ENCODE measurements at places on chromosomes 4 and X. TPM values are rescaled to one million over a fixed set of nuclear protein-coding genes. Genes with fewer than 3 reads are reported as not detected.

Gene UGT8
- total RNA-seq = 14.8 TPM

Gene NRK
- 0.16 TPM for total RNA-seq

DNA sequence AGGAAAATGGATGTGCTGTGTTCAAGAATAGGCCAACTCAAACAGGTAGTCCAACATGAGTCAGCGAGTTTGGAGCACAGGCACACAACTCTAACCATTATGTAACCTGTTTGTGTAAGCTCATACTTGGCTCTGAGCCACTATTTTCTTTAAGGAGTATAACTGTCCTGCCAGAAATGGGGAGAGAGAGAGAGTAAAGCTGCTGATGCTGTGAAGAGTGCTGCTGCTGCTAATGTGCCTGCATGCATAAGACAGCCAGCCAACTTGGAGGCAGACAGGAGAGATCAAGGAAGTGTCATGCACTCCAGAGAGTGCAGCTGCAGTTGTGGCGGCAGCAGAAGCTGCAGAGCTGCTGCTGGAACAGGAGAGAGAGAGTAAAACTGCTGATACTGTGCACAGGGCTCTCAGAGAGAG is 11.7 kb upstream of the STATH start:
- peak; percentile 33 for DNase-seq
- H3K36me3 ChIP-seq = no peaks in the 10 kb centered on the region
- peak overlapping the region; percentile 54 for H3K27ac ChIP-seq
- no peak overlapping the region for H3K4me3 ChIP-seq

Gene UGT2B15
- 0.32 TPM for total RNA-seq

DNA sequence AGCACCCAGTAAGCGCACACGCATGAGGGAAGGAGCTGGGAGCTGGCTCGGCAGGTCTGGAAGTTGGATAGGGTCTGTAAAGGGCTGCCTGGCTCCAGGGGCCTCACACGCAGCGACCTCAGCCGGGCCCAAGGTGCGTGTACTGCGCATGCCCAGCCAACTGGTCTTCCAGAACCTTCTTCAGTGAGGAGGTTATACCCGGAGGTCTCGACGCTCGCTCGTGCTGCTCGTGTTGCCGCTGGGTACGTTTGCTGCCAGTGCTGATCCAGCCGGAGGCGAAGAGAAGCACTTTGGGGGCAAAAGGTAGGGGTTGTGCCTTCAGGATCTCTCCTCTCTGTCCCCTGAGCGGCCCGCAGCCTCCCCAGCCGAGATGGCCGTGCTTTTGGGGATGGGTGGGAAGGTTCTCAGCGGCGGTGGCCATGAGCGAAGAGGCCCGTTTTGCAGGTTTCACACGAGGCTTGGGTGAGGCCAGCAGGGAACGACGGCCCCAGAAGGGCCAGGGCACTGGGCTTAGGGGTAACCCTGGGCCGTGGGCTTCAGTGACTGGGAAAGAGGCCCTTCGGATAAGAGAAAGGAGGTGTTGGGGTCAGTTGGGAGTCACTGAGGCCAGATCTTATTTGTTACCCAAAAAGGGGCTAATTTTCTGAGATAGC is 3.8 kb upstream of the CXCL9 start:
- H3K27ac ChIP-seq = no peak overlapping the region
- H3K4me3 ChIP-seq = no peak overlapping the region
- peaks cover 57% of the 10 kb centered on the region for H3K4me1 ChIP-seq
- DNase-seq = no peak
- H3K27me3 ChIP-seq = no peaks in the 10 kb centered on the region

- no peak overlapping the region for H3K4me3 ChIP-seq
- no peaks in the 10 kb centered on the region for H3K36me3 ChIP-seq
- DNase-seq = no peak
- no peak overlapping the region for H3K27ac ChIP-seq
These were observed 49.7 kb upstream of the GPRIN3 start for GRCh38 chr4:89357340-89357739.

Gene TMEM150C
- 5.0 TPM for total RNA-seq

GRCh38 chr4:164221631-164222030 is 532.3 kb upstream of the SMIM31 start:
- DNase-seq = no peak
- no peak overlapping the region for H3K4me3 ChIP-seq
- H3K36me3 ChIP-seq = no peaks in the 10 kb centered on the region
- no peaks in the 10 kb centered on the region for H3K27me3 ChIP-seq
- H3K4me1 ChIP-seq = no peaks in the 10 kb centered on the region

DNA sequence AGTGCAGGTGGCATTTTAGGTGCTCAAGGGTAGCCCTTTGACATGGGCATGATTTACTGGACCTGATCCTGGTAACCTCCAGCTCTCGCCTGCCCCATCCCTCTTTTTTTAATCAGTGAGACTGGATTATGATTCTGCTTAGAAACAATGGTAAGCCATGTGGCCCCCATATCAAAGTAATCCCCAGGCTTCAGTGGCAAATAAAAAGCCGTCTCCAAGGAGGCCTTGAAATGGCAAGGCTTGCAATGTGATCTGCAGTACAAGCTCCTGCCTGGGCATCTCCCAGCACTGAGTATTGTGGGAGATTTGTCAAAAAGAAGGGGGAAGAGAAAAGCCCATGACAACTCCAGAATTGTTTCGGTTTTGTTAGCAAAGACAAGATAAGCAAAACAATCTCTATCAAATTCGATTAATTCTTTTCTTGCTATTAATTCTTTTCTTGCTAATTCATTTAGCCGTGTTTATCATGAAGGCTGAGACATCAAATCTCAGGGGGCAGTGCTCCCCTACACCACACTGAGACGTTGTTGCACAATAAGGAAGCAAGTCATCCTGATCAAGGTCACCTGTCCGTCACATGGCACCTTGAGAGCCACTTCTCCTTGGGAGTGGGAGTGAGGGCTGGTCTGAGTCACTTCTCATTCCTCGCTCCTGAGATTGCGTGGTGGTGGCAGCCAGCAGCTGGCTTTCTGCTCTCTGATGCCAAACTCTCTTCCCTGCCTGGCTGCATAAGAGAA is 312.7 kb upstream of the GATB start:
- peak overlapping the region; percentile 27 for H3K27ac ChIP-seq
- no peaks in the 10 kb centered on the region for H3K36me3 ChIP-seq
- no peak overlapping the region for H3K4me3 ChIP-seq
- H3K27me3 ChIP-seq = no peaks in the 10 kb centered on the region
- DNase-seq = no peak
- peaks cover 4% of the 10 kb centered on the region for H3K4me1 ChIP-seq

Gene C4orf50
- not detected for total RNA-seq

DNA sequence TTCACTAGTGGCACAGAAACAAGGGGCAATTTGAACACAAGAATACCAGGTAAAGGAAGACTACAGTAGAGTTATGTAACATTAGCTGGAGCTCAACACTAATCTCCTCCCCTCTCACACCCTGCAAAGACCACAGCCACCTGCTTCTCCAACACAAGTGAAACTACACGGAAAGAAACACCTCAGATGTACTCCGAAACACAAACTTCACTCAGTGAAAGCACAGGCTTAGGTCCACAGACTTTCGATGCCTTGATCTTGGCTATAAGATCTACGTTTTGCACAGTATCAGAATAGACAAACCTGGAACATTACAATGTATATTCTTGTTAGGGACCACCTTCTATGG is 7.6 kb downstream of the ACSL1 start:
- no peak overlapping the region for H3K4me3 ChIP-seq
- no peak for DNase-seq
- peaks cover 57% of the 10 kb centered on the region for H3K4me1 ChIP-seq
- H3K36me3 ChIP-seq = no peaks in the 10 kb centered on the region
- no peaks in the 10 kb centered on the region for H3K27me3 ChIP-seq

Gene PROM1
- 196 TPM for total RNA-seq

Gene ARX
- 0.52 TPM for total RNA-seq

DNA sequence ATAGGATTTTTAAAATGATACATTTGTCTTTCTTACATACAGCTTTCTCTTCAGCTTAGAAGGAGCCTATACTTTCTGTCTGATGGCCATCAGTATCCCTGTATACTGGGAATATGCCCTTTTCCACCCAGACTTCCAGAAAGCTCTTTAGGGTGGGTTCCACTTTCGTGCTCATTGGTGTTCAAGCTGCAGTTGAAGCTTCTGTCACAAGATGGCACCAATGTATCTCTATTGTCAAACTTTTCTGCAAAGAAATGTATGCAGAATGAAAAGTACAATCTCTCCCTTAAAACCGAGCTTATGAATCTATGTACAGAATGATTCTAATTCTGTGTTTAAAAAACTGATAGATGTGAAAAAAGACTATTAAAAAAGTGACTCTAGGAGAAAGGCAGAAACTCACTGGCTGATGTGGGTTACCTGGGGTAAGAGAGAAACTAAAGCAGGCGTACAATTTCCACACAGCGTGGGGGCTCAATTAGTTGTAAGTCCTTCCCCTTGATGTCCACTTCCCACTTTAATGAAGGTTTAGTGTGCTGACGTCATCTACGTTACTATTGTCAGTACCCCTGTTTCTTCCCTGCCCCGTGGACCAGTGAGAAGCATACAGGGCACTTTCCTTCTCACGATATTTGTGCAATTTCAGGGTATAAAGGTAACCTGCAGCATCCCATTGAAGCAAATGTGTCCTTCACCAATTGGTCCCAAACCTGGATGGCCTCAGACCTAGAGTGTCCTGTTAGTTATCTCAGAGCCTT is 57.3 kb upstream of the TCEAL2 start:
- H3K4me1 ChIP-seq = no peaks in the 10 kb centered on the region
- no peaks in the 10 kb centered on the region for H3K27me3 ChIP-seq
- H3K27ac ChIP-seq = no peak overlapping the region

DNA sequence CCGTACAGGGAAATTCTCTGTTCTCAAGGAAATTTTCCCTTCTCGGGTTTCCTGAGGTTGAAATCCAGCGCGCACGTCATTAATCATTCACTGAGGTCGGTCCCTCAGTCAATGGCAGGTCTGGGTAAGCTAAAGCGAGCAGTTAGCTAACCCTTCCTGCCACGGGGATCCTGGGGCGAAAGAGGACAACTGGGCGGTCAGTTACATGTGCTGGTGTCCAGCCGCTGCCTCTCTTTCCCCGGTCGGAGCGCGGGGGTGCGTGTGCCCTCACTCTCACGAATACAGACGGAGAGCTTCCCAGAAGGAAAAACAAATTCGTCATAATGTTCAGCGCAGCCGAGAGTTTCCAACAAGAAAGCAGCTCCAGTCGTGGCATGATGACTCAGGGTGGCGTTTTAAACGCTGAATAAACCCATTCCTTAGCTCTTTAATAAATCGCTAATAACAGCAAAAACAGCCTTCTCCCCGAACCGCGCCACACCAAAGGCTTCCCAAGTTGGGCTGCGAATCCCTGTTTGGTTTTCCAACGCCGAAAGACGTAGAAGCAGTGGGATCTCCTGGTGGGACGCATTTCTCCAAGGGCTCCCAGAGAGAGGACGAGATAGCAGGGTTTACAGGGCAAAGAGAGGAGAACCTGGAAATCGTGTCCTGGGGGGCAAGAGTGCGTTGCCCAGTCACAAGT is 752 bp upstream of the FGF5 start:
- H3K4me3 ChIP-seq = no peak overlapping the region
- no peak for DNase-seq
- H3K4me1 ChIP-seq = no peaks in the 10 kb centered on the region
- no peaks in the 10 kb centered on the region for H3K27me3 ChIP-seq

Gene IL2
- not detected for total RNA-seq

- H3K4me1 ChIP-seq = no peaks in the 10 kb centered on the region
- no peak overlapping the region for H3K27ac ChIP-seq
- H3K27me3 ChIP-seq = no peaks in the 10 kb centered on the region
- no peak overlapping the region for H3K4me3 ChIP-seq
- no peak for DNase-seq
These were observed 7.4 kb downstream of the BDH2 start for GRCh38 chr4:103092245-103092644.

Gene TRO
- not detected for total RNA-seq

Measured in Caco-2 (cell line).